Gastroesophageal sphincter (tissue), 4 donors: ENCODE measurements at places on chromosomes 2 and 18. TPM values are rescaled to one million over a fixed set of nuclear protein-coding genes. Genes with fewer than 3 reads are reported as not detected.

SPAST gene
- total RNA-seq, result 15.0 TPM

DUSP19 gene
- 16.7 TPM for total RNA-seq

CDK15 gene
- total RNA-seq, result 1.0 TPM

GKN1 gene
- not detected for total RNA-seq

EIF4E2 gene
- total RNA-seq, result 49.4 TPM

DNA sequence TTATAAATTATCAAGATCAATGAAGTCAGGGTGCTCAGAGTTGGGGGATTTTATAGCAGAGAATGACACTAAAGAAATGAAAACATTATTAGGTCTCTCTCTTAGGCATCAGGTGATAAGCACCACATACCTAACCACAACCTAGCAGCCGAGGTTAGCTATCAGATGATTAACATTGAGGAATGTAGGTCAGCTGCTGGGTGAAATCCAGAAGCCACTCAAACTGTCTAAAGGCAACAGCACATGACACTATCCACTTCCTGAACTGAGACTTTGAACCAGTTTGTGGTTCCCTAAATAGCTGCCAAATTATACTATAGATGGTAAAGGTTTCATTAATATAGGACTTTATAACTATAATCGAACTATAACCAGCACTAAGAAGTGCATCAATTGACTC lies 4.7 kb downstream of the EPG5 start:
- no peak for ATAC-seq

- ATAC-seq, result no peak
These were observed 82.5 kb upstream of the OTX1 start for GRCh38 chr2:62968168-62968567.

DNA sequence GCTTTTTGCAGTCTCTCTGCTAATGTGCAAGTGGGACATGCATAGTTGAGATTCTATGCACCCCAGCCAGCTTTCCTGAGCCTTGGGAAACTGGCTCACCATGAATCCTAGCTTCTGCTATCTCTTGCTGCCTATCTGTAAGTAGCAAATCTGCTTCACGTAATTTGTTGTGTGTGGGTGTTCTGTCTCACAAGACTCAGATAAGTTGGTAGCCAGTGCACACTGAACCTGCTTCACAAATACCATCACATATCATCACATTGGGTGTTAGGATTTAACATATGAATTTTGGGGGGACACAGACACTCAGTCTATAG lies 13.9 kb upstream of the VRK2 start:
- no peak for ATAC-seq

DNA sequence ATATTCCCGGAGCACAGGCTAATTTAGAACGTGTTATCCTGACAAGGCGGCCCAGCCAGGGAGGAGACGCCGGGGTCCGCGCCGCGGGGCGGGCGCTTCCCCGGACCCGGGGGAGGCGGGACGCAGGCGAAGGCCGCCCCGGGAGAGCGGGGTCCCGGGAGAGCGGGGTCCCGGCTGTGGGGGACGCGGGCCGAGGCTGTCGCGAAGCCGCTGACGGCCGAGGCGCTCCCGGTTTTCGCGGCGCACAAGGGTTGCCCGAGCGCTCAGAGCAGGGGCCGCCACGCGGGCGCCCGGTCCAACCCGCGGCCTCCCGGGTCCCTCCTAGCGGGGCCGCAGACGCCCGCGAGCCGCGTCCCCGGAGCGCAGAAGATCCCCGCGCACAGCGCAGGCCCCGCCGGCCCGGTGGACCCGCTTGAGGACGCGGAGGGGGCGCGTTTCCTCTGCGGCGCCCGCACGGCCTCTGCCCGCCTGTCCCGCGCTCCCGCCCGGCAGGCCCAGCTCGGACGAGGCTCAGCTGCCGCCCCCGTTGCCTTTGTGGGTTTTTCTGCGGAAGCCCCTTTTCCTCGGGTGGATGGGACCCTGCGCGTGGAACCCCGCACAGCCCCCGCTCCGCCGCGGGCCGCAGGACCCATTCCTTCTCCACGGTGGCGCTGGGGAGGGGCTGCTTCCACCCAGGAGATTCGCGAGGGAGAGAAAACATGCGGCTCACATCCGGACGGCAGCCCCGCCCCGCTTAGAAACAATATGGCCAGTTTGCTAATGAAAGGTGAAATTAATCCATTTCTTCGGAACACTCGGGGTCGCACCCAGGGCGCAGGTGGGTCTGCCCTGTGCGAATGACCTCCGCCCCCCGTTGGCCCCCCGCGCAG lies 9.6 kb upstream of the KCNG2 start:
- no peak for ATAC-seq

DNA sequence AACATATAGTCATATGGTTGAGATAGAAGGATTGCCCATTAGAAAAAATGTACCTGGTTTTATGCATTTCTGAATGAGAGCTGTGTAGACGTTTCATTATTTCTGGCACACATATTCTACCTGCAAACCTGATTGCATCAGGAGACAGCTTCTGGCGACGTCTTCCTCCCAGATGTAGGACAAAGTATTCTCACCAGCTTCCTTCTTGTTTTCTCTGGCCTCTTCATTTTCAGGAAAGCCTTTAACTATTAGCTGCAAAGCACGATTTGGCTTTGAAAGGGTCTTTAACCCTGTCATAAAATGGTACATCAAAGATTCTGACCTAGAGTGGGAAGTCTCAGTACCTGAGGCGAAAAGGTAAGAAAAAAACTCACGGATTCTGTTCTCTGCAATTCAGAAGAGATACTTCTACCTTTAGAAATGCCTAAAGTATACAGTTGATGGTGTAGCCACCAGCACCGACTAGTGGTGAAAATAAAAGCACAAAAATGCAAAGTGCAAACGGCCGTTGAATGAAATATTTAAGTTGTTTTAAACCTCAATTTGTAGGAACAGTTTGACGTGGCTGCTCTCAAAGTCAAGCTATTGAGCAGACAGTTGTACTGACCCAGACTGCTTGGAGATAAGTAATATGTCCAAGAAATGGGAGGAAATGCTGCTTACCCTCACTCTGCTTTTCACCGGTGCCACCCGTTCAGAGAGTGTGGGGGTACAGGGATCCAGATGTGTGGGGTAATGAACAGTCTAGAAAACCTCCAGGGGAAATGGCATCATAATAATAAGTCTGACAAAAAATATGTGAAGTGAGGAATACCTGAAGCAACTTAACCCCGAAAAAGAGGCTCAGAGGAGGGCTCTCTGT lies 20.2 kb downstream of the IL18RAP start:
- ATAC-seq, result no peak

GRCh38 chr2:158997037-158997790 lies 28.8 kb downstream of the TANC1 start:
- no peak for ATAC-seq

- no peak for ATAC-seq
These were observed 65.7 kb upstream of the CHMP1B start for GRCh38 chr18:11785444-11786055.

DNA sequence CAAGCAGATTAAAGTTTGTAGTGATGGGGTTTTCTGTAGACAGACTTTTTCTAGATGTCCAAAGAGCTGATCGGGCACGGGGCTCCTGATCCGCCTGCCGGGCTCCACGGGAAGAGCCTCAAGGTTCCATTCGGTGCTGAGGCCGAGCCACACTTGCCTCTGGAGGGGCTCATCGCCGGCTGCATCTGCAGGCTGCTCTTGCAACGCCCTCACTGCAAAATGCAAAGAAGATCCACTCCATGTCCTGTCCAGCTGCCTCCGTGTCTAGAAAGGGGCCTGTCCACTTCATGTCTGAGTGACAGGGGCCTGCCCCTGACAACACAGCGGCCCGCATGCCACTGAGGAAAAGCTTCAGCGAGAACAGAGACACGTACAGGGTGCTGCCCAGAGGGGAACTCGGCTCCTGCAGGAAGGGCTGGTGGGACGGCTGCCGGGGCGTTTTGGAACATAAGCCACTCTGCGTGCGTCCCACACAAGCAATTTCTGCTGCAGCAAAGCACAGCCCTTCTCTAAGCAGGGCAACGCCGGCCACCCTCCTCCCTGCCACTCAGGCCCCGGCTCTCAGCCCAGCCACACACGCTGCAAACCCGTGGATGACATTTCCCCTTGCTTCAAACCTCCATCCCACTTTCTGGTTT lies 53.6 kb upstream of the CTDP1 start:
- ATAC-seq, result no peak

DNA sequence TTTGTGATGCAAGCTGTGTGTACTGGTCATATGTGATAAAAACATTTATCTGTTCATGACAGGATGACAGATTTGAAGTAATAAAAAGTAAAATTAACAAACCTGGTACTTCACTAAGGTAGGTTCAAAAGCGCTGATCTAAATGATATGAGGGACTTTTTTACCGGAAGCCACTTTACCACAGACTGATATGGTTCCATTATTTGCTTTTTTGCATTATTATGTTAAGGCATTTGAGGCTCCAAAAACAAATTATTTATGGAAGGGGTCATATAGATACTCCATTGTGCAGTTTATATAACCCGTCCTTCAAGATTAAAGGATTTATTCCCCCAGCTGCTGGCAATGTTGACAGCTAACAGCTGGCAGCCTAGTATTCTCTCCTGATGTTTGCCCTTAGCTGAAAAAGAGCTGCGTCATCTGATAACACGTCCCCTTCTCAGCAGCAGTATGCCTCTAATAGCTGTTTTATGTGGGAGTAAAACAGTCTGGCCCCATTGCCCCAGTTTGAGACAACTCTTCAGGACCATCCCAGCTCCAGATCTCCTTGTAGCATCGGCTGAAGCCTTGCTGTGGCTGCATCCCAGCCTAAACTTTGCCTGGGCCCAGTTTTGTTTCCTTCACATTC lies 84.8 kb upstream of the XIRP2 start:
- ATAC-seq, result no peak

DNA sequence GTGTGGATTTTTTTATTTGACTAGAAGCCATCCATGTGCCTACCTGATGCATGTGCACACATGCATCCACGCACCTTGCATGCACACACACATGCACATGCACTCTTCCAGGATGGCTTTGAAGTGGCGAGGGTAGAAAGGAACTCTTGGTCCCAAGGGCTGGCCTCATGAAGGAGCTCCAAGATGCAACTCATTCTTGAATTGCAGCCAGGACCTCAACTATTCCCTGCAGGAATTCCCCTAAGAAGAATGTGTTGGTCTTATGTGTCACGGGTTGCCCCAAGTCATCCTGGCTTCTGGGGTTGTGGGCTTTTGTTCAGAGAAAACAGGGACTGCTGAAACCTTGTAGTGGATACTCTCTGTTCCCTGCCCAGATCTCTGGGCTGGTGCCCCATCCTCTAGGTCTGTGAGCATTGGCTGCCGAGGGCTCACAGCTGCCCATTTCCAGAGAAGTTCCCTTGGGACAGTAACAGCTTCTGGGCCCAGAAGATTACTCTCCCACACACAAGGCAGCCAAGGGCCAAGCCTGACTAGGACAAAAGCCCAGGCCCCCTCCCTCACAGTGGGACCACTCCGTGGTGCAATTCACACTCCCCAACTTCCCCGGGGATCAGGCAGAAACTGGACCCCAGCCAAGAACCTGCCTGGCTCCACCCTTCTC lies 137.6 kb downstream of the COPS8 start:
- ATAC-seq, result peak; percentile 55

GRCh38 chr2:241071677-241072111 lies 30.4 kb downstream of the MTERF4 start:
- ATAC-seq, result no peak

GRCh38 chr2:200352636-200353035 lies 46.1 kb downstream of the SPATS2L start:
- peak; percentile 34 for ATAC-seq
